Activated CD4-positive, alpha-beta T cell treated with anti-CD3 and anti-CD28 coated beads, Interleukin-2, amount 10 ng/mL, durations not matched to agents 7 days and 5 days (primary cell): ENCODE measurements at places on chromosomes 1 and 21. TPM values are rescaled to one million over a fixed set of nuclear protein-coding genes. Genes with fewer than 3 reads are reported as not detected.

Gene ZNF648
- total RNA-seq: not detected

Gene FCRLA
- not detected for total RNA-seq

Gene NKAIN1
- total RNA-seq: 0.42 TPM

Gene OLIG2
- total RNA-seq: not detected

DNA sequence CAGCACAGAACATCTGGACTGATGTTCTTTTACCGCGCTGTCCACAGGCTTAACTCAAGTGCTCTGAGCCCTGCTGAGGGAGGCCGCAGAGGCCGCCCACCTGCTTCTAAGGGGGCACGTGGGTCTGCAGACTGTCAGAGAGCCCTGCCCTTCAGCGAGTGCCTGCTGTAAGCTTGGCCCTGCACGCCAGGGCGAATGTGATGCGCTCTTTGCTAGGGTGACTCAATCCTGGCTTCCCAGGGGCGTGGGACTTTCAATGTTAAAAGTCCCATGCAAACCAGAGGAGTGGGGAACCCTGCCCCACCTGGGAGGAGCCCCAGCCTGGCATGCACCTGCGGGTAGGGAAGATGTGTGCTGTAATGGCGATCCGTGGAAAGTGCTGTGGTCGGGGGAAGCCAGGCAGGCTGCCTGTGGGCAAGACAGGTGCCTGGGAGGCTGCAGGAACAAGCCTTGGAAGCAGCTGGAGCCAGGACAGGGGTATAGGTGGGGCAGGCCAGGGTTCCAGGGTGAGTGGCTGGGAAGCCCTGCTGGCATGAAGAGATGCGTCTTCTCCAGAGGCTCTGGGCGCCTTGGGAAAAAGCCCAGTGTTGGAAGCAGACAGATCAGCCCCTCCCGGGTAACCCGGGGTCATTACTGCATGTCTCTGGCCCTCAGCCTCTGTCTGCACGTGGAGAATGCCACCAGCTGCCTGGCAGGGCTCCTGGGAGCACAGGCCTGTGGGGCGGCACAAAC lies 594 bp upstream of the PANK4 start:
- DNase-seq: no peak

- no peak for DNase-seq
These were observed 8.0 kb upstream of the RGS13 start for GRCh38 chr1:192627901-192628300.

DNA sequence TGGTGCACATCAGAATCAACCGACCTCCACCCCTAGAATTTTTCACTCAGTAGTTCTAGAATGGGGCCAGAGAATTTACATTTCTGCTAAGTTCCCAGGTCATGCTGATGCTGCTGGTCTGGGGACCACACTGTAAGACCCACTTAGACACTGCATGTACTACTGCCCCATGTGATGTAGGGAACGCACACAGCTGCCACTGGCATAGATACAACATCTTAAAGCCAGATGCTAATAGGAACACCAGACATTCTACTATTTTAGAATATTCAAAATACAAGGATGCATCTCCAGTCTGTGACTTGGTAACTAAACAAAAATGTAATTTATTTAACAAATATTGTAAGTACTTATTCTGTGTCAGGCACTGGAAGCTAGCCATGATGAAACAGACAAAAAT lies 14.1 kb upstream of the ATP1B1 start:
- DNase-seq: no peak

- no peak for DNase-seq
These were observed 180.9 kb upstream of the PRMT6 start for GRCh38 chr1:106875622-106876021.

DNA sequence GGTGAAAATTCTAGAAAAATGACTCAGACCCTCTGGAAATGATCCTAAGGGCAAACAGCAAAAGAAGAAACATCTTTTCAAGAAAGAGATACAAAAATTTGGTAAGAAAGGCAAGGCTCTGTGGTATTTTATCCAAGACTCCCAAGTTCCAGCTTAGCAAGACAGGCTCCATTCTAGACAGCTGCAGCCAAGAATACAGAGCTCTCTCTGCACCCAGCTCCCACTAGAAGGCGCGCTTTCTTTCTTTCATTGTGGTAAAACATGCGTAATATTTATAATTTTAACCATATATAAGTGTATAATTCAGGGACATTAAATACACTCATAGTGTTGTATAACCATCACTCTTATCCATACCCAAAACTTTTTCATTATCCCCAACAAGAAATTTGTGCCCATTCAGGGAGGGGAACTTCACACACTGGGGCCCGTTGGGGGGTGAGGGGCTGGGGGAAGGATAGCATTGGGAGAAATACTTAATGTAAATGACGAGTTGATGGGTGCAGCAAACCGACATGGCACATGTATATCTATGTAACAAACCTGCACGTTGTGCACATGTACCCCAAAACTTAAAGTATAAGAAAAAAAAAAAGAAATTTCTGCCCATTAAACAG lies 2.2 kb upstream of the HFM1 start:
- DNase-seq: no peak

DNA sequence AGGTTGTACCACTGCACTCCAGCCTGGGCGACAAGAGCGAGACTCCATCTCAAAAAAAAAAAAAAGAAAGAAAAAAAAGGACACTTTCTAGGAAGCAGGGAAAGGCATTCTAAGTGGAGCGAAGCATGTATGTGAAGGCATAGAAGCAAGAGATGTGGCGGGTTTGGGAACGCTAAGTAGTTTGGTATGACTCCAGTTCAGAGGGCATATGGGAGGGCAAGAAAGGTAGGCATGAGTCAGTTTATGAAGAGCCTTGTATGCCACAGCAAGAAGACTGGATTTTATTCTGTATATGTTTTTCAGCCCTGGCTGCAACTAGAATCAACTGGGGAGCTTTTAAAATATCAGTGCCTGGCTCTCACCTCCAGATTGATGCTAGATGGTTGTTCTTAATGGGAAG lies 4.4 kb upstream of the ELOVL1 start:
- no peak for DNase-seq

GRCh38 chr1:160718210-160718609 lies 6.6 kb upstream of the CD48 start:
- no peak for DNase-seq

- no peak for DNase-seq
These were observed 42.4 kb downstream of the SKI start for GRCh38 chr1:2270260-2271100.

- DNase-seq: no peak
These were observed 34.5 kb downstream of the MYOM3 start for GRCh38 chr1:24077278-24077978.
